ENCODE measurements at places on chromosomes 13 and 19.
A peak's percentile ranks its signal among the peaks of the same experiment; 100 is the strongest.

DNA sequence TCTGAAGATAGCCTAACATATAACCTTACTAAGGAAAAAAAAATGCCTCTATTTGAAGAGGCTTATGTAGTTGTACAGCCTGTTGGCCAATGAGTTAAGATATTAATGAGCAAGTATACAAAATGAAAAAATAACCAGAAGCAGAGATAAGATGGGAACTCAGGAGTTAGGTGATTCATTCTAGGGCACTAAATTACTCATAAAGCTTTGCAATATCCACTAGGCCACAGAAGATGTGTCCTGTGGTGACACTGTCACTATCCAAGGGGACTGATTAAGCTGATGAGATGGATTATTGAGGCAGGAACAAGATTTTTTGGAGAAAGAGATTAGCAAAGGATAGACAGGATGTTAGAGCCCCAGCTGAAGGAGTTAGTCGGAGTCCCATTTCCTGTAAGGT, 99.6 kb downstream of the LIG4 start:
- no peak for DNase-seq

DNA sequence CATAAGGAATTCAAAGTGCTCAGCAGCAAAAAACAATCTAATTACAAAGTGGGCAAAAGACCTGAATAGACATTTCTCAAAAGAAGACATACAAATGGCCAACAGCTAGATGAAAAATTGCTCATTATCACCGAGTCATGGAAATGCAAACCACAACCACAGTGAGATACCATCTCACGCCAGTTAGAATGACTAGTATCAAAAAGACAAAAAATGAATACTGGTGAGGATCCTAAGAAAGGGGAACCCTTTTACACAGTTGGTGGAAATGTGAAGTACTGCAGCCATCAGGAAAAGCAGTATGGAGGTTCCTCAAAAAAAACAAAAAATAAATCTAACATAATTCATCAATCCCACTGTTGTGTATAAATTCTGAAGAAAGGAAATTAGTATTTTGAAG, 1206.1 kb downstream of the EFNB2 start:
- no peak for DNase-seq

DNA sequence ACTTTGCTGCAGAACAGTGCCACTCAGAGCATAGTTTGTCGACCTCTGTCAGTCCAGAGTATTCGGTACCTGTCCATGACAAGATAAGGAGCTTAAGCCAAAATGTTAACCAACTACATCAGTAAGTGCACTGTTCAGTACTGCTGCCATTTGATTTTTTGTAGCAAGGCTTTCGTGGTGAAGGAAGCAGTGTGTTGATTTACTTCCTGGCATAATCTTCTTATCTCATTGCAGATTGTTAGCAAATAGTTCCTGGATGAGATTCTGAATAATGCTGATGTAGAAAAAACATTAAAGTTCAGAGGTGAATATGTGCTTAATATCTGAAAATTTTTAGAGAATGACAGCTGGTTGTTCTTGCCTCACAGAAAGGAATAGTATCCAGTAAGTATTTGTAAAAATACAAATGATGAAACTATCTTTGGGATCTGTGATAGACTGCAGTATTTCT, 85.7 kb downstream of the LRRC63 start:
- no peak for DNase-seq

DNA sequence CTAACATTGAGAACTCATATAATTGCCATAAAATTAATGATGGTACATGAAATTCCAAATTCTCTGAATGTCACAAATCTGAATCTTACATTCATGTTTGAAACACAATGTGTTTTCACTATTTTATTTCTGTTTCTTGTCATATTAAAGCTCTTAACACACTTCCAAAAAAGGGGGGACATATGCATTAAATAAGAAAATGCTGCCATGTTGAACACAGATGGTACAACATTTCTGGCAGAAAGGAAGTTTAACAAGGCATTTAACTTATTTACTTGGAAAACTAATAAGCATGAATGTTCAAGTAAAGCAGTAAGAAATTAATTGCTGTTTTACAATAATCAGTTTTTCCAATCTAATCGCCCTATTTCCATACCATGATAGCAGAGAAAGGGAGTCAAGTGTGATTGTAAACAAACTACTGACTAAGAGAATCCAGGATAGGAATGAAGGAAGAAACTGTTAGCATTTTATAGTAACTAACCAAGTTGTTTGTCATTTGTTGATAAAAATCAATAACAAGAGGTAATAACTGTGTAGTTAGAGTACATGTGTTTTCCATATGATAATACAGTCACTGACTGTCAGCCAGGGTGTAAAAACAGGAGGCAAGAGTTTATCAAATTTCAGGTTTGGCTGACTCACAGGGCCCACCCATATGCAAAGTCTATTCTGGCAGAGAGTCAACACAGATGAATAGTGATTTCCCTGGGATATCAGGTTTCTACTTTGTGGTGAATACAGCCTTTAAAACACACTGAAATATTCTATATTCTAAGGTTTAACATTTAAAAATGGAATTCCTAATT, 5.7 kb upstream of the FOXO1 start:
- no peak for DNase-seq

GRCh38 chr19:7611541-7612279, 16.0 kb downstream of the CAMSAP3 start:
- no peak for DNase-seq

- DNase-seq, result no peak
Observed at GRCh38 chr19:29003641-29004409, 209.1 kb downstream of the UQCRFS1 start.

GRCh38 chr19:39317476-39317875, 3.2 kb downstream of the LRFN1 start:
- DNase-seq, result no peak

GRCh38 chr13:52765611-52766390, 26.2 kb upstream of the CNMD start:
- no peak for DNase-seq

DNA sequence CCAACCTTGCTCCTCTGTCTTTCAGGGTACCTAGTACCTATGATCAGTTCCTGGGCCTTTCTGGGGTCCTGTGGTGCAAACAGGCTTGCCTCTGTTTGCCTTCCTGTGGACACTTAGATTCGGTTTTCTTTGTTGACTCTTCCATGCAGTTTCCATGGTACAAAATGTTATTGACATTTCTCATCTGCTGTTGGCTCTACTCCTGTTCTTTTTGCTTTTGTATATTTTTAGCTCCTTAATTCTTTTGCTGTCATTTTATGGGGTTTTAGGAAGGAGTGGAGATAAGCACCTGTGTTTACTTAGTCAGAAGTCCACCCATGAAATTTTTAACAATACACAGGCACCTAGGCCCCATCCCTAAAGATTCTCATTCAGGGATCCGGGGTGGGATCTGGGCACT, 20.5 kb upstream of the CNMD start:
- DNase-seq, result no peak

DNA sequence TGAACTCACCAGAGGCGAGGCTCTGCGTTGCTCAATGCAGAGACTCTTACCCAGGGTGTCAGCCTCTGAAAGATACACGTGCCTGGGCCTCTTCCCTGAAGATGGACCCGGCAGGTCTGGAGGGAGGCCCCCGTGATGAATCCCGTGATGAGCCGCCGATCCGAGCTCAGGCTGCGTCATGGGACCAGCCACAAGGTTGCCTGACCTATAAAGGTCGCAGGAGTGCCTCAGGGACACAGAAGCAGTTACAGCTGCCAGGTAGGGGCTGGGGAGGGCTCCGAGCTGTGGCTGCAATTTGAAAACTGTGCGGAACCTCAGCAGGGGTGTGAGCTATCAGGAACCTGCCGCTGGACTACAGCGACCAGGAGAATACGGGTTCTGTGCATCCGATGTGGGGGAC, 10.5 kb upstream of the ATP11A start:
- peak; percentile 54 for DNase-seq

GRCh38 chr19:23956051-23956450, 41.4 kb downstream of the ZNF726 start:
- no peak for DNase-seq

- DNase-seq, result no peak
Observed at GRCh38 chr19:6813659-6814058, 41.2 kb downstream of the VAV1 start.

DNA sequence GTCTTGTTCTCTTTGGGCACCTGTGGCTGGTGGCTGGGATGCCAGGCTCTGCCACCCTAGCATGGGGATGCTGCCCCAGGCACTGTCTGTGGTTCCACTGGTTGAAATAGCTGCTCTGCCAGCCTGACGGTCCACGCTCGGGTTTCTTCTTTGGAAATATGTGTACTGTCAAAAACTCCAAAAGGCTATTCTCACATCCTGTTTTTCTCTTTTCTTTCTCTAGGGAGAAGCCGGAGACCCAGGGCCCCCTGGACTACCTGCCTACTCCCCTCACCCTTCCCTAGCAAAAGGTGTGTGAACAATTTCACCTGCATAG, 115.0 kb downstream of the RAB20 start:
- no peak for DNase-seq
